RWPE1 (cell line): ENCODE measurements at places on chromosomes 16 and 17.
A peak's percentile ranks its signal among the peaks of the same experiment; 100 is the strongest.

DNA sequence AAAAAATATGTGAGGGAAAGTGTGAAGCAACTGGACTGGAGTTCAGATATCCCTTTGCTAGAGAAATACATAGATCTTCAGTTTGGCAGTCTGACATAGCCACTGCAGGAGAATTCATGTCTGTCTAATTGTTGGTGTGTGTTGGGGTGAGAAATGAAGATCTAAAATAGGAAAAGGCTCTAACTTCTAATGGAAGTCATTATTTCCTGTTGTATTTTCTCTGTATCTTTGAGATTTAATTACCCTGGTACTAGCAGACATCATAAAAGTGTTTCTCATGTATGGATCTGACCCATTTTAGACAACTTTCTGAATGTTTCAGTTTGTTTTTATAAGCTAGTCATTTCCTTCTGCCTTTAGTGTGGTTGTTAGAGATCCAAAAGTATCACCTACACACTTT is 128.3 kb downstream of the NLK start:
- DNase-seq, result no peak

GRCh38 chr16:49461517-49461951 is 87.9 kb downstream of the C16orf78 start:
- DNase-seq, result no peak

DNA sequence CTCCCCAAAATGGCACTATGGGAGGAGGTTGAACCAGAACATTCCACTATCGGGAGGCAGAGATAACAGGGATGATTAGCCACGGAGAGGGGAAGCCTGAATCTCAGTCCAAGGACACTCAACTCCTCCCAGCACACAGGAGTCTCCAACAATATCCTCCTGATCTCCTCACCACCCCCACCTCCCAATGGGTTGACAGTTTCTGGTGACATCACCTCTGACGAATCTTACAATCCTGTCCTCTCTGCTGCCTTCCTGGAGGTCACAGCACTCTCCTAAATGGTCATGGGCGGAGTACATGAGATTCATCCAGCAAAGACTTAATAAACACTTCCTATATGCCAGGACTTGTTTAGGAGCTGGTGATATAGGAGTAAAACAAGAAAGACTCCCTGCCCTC is 80.9 kb downstream of the SLC6A2 start:
- no peak for DNase-seq

DNA sequence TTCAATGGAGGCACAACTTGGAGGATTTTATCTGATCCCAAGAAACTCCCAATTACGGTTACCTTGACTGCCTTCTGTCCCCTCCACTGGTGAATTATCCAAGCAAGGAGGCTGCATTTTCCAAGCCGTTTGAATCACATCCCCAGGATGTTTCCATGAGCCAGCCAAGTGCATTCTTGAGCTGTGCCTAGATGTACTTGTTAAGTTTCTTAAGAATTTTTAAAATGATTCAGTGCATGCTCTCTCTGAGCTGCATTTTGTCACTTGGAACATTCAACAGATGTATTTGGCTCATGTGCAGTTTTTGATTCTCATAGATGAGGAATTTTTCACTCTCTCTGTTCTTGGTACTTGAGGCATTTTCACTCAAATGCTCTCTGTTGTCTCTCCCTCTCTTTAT is 202.6 kb upstream of the MYOCD start:
- DNase-seq, result no peak

- DNase-seq, result no peak
Observed at GRCh38 chr17:50689251-50689650, 18.5 kb downstream of the ANKRD40 start.

- no peak for DNase-seq
Observed at GRCh38 chr16:57009643-57010170, 20.4 kb downstream of the NLRC5 start.

- no peak for DNase-seq
Observed at GRCh38 chr16:28164140-28164539, 47.6 kb downstream of the XPO6 start.

DNA sequence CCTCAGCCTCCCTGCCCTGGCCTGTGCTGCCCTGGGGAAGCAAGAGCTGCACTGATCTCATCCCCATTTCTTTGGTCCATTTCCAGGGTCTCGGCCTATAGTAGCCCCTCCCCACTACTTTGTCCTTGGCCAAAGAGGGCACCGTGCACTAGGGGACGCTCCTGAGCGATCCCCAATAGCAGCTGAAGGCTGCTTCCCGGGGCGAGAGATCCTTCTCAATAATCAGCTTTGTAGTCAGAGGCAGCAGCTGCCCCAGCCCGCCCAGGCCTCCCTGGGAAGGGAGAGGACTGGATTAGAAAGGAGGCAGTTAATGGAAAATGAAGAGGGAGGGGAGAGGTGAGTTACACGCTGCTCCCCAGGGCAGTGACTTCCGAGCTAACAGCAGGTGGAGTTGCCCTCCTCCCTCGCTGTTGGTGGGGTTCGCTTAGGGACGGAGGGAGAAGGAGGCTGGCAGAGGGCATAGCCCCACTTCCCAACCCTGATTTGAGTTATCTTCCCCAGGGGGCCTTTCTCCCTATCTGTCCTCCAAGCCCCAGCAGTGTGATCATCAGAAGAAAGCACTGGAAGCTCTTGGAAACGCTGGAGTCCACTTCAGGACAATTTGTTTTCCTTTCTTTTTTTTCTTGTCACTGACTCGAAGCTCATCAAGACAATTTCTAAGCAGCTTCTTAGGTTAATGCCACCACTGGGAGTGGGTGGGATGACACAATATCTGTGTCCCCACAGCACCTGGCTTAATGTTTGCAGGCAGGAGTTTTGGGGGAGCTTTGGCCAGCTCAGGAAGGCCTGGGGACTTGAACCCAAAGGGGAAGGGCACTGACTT is 2.6 kb downstream of the MXRA7 start:
- DNase-seq, result no peak

- no peak for DNase-seq
Observed at GRCh38 chr16:19967963-19968362, 83.3 kb upstream of the GPRC5B start.

DNA sequence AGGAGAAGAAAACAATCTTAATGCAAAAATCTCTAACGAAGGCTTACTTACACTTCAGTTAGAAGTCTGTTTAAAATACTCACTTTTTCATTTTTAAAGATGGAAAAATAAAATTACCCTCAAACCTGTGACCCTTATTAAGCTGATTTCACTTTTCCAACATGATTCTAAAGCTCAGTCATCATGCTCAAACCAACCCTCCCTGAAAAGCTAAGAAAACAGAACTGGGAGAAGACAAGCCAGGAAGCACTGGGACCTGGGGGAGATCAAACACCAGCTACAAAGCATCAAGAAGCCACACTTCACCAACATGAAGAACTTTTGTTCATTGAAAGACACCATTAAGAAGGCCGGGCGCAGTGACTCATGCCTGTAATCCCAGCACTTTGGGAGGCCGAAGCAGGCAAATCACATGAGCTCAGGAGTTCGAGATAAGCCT is 88.8 kb downstream of the LITAF start:
- DNase-seq, result peak; percentile 26

DNA sequence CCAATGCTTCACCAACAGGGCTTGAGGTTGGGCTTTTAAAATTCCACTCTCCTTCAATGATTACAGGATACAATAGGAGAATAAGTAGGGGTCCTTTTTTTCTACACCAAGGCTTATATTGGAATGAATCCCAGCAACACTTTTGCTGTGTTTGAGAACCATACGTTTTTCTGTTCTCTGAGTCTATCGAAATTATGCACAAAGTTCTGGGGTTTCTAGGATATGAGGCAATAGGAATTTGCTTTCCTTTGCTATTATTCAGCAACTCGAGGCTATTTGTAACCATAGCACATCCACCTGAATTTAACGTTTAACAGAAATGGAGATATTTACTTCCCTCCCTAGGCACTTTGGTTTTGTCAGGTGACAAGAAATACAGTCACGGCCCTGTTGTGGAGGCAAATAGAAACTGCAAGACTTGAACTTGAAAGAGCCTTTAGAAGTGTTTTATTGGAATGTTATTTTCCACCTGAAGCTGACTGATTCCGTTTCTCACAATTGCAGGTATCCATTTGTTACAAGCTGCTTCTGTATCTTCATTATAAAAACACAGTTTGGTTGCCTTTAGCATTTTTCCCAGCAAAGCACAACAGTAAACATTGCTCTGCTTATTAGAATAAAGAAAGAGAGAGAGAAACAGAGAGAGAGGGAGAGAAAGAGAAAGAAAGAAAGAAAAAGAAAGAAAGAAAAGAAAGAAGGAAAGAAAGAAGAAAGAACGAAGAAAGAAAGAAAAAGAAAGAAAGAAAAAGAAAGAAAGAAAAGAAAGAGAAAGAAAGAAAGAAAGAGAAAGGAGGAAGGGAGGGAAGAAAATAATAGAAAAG is 109.6 kb downstream of the HS3ST3A1 start:
- DNase-seq, result no peak

GRCh38 chr16:77442078-77442477 is 7.2 kb upstream of the ADAMTS18 start:
- no peak for DNase-seq

- DNase-seq, result no peak
Observed at GRCh38 chr17:15444805-15445204, 22.6 kb downstream of the CDRT4 start.

GRCh38 chr16:19071811-19072777 is 4.7 kb downstream of the COQ7 start:
- peak; percentile 42 for DNase-seq

- no peak for DNase-seq
Observed at GRCh38 chr16:27355610-27356009, 41.8 kb downstream of the IL4R start.

GRCh38 chr17:8005967-8006730 is 3.7 kb downstream of the GUCY2D start:
- DNase-seq, result no peak

- peak; percentile 76 for DNase-seq
Observed at GRCh38 chr16:48623304-48624016, 13.5 kb upstream of the N4BP1 start.

DNA sequence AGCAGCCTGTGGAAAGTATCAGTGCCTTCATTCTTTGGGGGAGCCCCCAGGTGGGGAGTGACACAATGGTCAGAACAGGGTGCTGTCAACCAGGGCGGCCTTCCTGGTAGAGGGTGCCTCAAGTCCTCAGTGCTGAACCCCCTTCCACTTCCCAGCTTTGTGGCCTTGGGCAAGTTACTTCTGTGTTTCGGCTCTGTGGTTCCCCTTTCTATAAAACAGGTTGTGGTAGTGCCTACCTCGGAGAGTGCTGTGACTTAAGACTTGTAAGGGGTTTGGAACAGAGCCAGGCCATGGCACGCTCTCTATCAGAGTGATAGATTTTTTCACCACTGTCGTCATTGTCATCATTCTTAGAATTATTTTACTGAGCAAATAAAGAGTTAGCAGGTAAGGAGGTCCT is 141.1 kb downstream of the CCDC182 start:
- no peak for DNase-seq

DNA sequence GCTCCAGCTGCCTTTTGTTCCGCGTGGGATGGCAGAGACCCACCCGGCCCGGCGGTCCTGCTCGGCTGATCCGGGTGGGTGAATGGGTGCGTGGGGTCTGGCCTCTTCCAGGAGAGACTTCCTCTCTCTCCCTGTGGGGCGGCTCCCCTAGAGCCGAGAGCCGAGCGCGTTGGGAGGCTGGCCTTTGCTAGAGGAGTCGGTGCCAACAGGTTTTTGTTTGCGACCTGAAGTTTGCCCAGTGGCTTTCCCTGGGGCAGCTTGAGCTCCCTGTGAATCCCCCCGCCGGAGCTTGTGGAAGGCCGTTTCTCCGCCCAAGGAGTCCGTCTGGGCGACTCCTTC is 970 bp downstream of the EPN2 start:
- peak; percentile 37 for DNase-seq

- DNase-seq, result no peak
Observed at GRCh38 chr17:77456951-77457548, 316.3 kb downstream of the SEC14L1 start.

- no peak for DNase-seq
Observed at GRCh38 chr17:31786796-31787481, 72.1 kb downstream of the COPRS start.

DNA sequence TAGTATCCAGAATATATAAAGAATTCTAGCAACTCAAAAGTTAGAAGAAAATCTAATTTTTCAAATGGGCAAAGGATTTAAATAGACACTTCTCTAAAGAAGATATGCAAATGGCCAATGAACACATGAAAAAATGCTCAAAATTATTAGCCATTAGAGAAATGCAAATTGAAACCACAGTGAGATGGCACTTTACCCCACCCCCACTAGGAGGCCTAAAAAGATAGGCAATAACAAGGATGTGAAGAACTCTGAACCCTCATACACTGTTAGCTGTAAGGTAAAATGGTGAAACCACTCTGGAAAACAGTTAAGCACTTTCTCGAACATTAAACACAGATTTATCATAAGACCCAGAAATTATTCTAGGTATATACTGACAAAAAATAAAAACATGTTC is 71.4 kb upstream of the IRX6 start:
- DNase-seq, result no peak

DNA sequence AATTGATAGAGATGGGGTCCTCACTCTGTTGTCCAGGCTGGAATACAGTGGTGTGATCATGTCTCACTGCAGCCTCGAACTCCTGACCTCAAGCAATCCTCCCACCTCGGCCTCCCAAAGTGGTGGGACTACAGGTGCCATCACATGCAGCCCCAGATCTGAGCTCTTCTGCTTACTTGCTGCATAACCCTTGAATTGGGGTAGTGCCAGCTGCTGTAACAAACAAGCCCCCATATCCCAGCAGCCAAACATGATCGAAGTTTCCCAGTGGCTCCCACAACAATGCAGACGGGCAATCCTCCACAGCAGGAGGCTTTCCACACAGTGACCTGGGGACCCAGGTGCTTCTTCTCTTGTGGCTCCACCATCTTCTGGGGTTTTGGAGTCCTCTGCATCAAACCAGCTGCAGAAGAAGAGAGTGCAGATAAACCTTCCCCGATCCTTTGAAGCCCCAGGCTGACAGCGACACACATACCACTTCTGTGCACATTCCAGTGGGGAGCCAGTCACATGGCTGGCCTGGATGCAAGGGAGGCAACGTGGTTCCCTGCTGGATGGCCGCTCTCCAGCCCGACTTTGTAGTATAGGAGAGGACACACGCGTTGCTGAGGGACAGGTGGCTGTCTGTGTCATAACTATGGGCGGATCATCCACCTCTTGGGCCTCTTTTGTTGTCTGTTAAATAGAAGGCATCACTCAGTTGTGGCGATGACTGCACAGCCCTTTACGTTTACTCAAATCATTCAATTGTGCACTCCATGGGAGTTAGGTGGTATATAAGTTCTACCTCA is 16.7 kb downstream of the SBK1 start:
- DNase-seq, result no peak

DNA sequence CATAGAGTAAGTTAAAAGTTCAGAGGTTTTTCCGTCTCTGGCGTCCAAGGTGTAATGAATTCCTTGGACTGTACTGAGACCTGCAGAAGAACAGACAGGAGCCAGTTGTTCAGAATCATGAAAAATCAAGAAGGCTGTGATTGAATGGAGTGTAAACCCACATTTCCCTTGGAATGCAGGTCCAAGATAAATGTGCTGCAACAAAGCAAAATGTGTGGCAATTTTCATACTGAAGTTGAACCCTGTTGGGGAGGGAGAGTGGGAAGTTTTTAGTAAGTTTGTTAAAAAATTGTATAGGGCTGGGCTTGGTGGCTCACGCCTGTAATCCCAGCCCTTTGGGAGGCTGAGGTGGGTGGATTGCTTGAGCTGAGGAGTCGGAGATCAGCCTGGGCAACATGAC is 21.4 kb downstream of the GGNBP2 start:
- no peak for DNase-seq
